ENCODE measurements at places on chromosomes 4 and X. TPM values are rescaled to one million over a fixed set of nuclear protein-coding genes. Genes with fewer than 3 reads are reported as not detected.

Gene TMEM154
- 11.0 TPM for total RNA-seq

Gene SSX2B
- not detected for total RNA-seq

DNA sequence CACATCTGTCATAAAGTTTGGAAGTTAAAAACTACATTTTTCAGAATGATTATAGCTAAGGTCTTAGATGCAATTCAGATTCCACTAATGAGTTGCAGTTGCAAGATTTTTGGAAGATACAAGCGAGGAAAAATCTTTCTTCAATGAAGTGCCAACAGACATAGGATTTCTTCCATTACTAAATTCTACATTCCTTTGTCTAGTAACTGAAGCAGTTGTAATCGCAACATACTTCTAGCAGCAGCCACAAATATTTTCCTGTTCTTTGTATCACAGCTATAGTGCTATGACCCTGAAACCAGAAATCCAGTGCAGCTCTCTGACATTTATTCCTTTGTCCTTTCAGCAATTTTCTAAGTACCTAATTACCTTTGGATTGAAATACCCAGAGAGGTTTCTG, 225.2 kb upstream of the SLIT2 start:
- DNase-seq, result no peak

GRCh38 chr4:178196751-178197374, 754.6 kb upstream of the AGA start:
- DNase-seq, result no peak

DNA sequence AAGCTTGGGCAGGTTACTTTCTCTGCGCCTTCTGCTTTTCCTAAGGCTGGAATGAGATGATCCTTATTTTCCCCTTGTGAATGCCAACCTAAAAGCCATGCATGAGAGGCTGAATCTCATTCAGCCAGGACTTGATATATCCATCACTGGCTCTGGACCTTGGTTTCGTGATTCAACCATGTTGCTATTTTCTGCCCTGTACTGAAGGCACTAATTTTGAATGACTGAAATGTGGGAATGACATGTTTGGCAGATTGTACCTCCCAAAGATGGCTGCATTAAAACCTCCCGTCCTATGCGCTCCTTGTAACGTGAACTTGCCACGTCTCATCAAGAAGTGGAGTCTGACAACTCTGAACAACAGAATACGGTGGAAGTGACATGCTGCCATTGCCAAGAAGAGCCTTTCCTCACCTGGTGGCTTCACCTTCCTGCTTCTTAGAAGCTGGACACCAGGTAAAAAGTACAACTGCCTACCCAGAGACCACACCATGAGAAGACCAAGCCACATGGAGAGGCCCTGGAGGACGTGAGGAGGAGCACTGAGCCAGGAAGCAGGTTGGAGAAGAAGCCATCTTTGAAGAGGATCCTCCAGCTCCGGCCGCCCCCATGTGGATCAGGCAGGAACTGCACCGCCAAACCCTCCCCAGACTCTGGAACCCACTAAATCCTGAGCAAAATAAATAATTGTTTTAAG, 174.5 kb downstream of the NSUN7 start:
- DNase-seq, result peak; percentile 58

- no peak for DNase-seq
Observed at GRCh38 chr4:127574643-127575042, 58.1 kb upstream of the INTU start.

DNA sequence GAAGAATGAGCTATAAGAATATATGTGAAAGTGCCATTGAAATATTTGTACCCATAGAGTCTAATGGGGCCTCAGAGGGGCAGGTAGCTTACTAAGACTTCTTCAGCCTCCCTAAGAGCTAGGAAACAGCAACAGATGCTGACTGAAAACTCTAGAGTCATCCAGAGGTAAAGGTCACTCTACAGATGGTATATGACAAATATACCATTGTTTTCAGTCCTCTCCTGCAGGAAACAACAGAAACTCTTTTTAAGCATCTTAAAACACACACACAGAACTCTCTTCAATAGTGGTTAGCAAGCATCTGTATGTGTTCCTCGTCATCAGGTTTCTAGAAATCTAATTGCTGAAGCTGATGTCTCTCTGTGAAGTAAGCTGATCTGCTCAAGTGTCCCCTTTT, 313.8 kb upstream of the GATB start:
- peak; percentile 33 for DNase-seq
